Coronary artery (tissue), 2 donors: ENCODE measurements at places on chromosomes 1 and 21.

DNA sequence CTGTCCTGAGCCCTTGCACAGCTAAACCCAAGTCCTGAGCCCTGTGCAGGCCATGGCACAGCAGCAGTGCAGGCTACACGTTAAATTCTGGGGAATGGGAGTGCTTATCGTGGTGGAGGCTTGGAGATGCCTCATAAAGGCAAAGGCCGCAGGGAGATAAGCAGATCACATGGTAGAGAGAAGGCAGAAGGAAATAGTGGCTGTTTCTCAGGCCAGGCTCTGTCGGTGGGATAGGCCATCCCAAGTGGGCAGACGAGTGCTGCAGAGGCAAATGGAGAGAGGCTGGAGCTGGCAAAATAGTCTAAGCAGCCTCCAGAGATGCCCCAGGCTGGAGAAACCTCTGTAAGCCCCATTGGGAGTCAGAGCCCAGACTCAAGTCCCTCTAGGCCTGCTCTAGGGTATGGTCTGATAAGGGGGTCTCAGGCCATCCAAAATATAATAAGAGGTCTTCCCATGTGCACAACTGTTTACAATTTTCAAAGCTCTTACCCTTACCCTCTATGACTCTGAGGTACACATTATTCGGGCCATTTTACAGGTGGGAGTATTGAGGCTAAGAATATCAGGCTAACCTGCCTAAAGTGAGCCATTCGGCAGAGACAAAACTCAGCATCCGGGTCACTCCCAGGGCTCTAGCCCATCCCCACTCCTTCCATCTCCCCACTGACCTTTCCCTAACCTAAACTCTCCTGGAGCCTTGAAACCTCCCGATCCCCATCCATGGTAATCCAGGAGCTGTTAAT lies 79.6 kb downstream of the NKAIN1 start:
- no peak for DNase-seq

DNA sequence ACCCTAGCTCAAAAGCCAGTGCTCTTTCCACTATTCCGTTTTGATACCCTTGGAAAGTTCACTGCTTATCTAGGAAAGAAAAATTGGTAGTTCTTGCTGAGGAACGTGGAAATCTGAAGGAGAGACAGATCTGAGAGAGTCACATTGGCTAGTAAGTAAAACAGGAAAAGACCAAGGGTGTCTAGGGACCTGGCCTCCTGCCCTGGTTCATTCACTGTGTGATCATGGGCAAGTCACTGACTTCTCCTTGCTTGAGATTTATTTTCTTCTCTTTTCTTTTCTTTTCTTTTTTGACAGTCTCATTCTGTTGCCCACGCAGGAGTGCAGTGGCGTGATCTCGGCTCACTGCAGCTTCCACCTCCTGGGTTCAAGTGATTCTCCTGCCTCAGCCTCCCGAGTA lies 90.8 kb downstream of the NFIA start:
- no peak for DNase-seq

DNA sequence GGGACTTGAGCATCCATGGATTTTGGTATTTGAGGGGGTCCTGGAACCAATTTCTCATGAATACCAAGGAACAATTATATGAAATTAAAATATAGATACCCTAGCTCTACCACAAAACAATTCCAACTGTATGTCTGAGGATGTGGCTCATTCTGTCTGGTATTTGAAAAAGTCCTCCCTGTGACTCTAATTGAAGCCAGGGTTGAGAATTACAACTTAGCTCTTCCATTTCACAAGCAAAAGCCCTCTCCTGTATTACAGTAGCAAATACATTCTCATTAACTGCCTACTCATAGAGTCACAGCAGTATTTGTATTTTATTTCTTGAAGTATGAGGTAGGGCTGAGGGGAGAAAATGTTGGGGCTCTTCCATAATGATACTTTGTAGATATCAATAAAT lies 187.8 kb upstream of the OLFM3 start:
- DNase-seq: no peak

DNA sequence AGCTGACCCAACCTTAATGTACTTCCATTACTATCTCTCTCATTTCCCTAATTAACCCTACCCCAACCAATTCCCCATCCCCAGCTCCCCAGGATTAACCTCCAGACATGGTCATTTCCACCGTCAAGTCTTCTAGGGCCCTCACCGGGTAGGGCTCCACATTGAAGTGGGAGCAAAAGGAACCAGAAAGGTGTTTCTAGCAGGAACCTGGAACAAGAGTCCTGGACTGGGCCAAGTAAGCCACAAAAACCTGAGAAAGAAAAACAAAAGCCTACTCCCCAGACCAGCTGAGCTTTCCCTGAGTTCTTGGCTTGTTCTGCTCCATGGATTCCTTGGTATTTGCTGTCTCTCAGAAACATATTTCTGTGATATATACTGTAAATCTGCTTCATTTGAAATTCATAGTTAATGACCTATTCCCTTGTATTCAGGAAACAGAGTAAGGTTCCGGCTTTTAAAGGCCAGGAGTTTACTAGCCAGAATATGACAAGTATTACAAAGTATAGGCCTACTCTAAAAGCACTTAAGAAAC lies 58.4 kb downstream of the SYF2 start:
- no peak for DNase-seq

DNA sequence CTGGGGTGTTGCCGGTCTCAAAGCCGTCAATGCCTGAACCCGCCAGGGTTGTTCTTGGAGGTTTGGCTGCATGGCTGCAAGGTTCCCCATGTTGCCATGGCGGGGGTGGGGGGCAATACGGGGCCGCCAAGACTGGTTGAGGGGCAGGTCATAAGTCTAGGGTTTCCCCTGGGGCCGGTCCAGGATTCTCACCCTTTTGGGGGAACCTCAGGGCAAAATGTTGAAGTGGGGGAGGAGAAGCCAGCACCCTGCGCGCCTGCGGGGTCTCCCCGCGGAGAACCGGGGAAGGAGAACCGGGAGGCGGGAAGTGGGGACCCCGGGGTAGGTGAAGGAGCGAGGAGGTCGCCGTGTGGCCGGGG lies 401 bp upstream of the ARHGEF10L start:
- DNase-seq: no peak

GRCh38 chr1:99650773-99651437 lies 5.0 kb downstream of the PALMD start:
- no peak for DNase-seq

DNA sequence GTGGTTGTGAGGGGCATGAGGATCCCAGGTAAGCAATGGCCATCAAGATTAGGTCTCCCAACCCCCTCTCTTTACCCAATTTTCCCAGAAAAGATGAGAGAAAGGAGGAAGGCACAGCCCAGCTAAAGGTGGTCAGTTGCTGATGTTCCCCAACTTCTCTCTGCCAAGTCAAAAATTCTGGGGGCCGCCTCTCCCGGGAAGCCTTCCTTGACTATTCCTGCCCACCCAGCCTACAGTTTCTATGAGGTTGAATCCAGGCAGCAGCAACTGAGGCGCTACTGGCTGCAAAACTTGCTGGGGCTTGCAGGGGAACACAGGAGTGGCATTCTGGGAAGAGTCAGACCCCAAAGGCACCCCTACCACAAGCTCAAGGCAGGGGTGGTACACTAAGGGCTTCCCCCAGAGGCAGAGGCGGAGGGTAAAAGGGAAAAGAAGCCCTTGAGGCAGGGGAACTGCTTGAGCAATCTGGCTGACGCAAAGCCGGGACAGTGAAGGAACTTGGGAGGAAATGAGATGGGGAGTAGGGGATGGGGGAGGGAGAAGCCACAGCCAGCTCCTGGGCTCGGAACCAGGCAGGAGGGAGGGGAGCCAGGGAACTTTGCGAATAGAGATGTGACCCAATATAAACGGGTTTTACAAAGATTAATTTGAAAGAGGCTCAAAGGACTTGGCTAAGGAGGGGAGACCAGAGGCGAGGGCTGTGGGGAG lies 31.2 kb downstream of the SDC3 start:
- no peak for DNase-seq

- DNase-seq: no peak
These were observed 98.1 kb upstream of the WLS start for GRCh38 chr1:68330391-68330790.

- DNase-seq: peak; percentile 90
These were observed 26.1 kb downstream of the GPR3 start for GRCh38 chr1:27418326-27419185.

GRCh38 chr1:67515324-67516080 lies 85.3 kb upstream of the SERBP1 start:
- DNase-seq: no peak

DNA sequence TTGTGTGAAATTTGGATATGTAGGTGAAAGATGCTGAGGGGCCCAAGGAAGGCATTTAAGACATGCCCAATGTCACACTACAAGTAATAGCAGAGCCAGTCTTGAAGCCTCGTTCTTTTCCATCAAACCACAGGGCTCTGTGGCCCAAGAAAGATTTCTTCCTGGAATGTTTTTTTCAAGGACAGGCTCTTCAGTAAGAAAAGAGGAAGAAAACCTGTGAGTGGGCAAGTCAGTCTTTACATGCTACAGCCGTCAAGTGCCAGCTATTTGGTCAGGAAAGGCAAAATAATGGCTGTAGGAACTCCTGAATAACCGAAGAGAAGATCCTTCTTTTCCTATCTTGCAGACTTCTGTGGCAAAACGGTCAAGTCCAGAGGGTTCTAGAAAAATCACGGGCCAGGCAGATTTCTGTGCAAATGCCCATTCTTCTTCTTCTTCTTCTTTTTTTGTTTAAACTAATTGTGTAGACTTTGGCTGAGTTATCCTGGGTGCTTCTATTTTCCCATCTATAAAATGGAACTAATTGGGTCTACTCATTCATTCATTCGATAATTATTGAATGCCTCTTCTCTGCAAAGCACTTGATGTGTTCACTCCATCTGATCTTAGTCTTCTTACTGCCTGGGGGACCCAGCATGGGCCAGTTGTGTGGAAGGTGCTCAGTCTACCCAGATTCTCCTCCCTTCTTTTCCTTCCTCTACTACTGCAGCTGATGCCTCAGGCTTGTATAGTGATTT lies 1.9 kb upstream of the ID3 start:
- DNase-seq: no peak

DNA sequence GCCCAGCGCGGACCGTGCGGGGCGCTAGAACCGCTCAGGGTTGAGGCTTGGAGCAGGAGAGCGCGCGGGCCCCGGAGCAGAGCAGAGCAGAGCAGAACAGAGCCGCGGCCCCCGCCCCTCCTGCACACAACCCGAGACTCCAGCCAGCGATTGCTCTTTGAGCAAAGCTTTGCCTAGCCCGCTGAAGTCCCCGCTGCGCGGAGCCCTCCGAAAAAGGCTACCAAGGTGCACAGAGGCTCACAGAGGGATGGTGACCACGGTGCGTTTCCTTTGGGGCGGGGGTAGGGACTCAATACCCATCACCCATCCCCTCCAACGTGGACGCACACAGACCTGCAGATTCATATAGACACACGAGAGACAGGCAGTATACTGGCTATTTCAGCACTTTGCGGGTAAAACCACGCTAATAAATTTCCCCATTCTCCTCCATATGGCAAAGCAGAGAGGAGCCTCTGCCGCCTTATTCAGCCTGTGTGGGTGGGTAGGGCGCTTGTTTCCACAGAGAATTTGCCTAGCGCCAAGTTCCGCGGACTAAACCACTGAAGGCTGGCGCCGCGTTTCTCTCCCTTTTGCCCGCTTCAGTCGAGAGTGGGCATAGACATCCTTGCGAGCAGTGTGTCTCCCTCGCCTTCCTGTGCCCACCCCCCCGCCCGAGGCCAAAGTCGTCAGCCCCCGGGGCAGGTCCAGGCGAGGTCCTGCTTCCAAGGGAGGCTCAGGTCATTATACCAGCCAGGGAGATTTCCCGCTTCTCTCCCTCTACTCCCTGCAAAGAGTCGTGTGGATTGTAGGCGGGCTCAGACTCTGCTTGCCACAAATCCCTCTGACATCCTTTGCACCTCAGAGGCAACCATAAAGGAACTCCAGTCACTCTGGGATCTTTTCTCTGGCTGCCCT lies 8.5 kb downstream of the HLX start:
- no peak for DNase-seq

DNA sequence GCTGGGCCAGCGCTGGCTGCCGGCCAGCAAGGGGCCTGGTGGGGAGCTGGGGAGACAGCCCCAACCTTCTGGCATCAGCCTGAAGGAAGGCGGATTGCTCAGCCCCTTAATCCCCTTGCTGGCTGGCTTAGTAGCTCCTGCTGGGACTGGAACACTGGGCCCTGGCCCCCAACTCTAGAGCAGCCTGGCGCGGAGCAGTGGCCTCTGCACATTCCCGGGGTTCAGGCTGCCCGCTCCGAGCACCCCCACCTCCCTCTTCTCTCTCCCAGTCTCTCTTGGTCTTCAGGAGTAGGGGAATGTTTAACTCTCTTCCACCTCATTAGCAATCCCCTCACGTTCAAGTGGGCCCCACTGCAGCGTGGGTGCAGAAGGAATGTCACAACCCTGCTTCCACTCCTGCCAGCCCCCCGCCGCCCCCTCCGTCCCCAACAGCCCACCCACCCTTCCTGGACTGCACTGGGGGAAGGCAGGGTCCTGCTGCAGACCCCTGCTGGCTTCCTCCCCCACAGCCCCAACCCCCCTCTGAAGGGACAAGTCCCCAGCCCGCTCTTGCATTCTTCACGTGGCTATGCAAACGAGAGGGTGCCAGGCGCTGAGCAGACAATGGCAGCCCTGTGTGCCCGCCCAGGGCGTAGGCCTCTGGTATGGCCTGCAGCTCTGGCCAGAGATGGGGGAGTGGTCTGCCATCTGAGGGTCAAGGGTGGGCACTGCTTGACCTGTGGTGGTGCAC lies 980 bp upstream of the CLDN19 start:
- DNase-seq: no peak

DNA sequence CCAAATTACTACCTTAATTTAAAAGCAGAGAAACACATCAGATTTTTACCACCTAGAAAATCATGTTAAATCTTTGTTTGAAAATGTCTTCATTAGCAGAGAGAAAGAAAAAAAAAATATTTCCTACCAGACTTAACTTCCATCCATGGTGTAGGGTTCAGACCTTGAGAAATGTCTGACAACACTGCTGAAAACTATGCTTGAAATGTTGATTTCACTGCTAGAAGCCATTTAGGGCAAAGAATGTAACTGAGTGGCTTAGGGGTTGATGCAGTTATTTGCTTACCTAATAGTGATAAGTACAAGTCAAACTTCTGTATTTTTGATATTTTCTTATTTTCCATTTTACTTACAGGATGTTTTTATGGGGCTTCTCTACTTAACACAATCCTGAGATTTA lies 495.6 kb upstream of the NEGR1 start:
- DNase-seq: no peak

DNA sequence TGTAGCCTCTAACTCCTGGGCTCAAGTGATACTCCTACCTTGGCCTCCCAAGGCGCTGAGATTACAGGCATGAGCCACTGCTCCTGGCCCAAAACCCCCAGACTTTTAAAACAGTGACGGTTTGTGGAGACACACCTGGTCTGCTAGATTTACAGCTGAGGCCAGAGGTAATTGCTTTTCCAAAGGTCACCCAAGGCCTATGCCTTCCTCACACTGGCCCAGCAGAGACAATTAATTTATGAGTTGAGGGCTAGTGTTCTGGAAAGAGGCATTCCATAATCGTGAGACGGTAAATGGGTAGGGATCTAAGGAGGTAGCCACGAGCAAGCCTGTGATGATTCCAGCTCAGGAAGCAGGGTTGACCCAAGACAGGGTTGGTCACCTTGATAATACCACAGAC lies 12.4 kb upstream of the PARP1 start:
- DNase-seq: peak; percentile 47

DNA sequence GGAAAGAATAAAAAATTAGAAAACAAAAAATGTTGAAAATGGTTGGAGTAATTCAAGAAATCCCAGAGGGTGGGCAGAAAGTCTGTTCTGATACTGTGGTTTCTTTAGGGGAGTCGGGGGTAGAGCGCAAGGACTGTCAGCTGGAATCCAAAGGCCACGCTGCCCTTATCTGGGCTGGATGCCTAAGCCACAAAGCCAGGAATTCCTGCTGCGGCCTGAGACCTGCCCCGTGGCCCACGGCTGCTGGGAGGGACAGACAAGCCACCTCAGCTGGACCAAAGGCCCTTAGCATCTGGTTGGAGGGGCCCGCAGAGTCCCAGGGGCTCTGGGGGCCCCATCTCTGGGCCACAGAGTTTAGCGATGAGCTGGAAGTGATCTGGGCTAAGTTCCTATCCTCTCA lies 60.2 kb downstream of the DMRTB1 start:
- no peak for DNase-seq
